ENCODE measurements at places on chromosomes 2 and 18.

DNA sequence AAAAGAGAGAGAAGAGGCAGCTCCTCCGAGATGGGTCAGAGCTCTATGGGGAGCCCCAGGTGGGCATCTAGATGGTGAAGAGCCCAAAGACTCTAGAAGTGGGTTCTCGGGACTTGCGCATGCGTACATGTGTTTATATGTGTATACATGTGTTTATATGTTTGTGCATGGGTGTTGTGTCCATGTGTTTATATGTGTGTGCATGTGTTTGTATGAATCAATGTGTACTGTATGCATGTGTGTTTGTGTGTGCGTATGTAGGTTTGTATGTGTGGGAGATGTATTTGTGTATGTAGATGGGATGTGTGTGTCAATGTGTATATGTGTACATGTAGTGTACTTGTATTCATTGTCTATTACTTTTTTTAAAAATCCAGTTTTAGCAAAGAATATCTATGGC, 25.6 kb downstream of the DNPEP start:
- DNase-seq = no peak

- DNase-seq = no peak
These were observed at the start of gene TSHZ1 for GRCh38 chr18:75210274-75211001. TSS of gene TSHZ1 (plus strand) at chr18:75210797. CDS start at chr18:75211877, 1,080 bp downstream.

GRCh38 chr18:78305789-78306188, 673.8 kb upstream of the SALL3 start:
- no peak for DNase-seq

DNA sequence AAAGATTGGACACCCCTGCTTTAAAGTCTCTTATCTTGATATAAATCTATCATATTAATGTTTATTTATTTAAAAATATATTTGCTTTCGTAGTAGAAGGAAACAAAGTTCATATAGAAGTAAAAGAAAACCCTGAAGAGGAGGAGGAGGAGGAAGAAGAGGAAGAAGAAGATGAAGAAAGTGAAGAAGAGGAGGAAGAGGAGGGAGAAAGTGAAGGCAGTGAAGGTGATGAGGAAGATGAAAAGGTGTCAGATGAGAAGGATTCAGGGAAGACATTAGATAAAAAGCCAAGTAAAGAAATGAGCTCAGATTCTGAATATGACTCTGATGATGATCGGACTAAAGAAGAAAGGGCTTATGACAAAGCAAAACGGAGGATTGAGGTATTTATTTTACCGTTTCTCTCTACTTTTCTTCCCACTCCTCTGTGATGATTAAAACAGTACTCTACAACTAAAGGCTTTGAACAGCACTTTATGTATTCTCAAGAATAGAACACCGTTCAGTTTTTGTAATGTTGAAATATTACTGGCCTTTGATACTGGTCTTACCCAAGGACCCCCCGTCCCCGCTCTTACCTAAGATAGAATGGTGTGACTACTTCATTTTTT, 39.2 kb downstream of the EIF5B start:
- no peak for DNase-seq

- no peak for DNase-seq
These were observed 5.1 kb downstream of the SERPINB2 start for GRCh38 chr18:63892566-63892965.

DNA sequence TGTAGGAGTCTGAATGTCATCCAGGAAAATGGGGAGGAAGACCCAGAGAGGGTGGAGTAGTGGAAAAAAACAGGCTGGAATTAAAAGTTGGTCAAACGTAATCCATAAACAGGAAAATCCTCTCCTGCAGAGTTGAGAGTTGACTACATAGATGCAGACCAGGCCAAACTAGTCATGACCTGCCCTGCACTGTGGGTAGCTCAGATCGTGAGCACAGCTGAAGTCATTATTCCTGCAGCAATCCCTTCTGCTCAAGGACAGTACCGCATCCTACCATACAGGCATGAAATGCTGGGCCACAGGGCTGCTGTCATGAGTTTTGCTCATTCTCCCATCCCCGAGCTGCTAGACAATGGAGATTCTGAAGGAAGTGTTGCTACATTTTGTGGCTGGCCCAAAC, 352.2 kb downstream of the EN1 start:
- DNase-seq = no peak

DNA sequence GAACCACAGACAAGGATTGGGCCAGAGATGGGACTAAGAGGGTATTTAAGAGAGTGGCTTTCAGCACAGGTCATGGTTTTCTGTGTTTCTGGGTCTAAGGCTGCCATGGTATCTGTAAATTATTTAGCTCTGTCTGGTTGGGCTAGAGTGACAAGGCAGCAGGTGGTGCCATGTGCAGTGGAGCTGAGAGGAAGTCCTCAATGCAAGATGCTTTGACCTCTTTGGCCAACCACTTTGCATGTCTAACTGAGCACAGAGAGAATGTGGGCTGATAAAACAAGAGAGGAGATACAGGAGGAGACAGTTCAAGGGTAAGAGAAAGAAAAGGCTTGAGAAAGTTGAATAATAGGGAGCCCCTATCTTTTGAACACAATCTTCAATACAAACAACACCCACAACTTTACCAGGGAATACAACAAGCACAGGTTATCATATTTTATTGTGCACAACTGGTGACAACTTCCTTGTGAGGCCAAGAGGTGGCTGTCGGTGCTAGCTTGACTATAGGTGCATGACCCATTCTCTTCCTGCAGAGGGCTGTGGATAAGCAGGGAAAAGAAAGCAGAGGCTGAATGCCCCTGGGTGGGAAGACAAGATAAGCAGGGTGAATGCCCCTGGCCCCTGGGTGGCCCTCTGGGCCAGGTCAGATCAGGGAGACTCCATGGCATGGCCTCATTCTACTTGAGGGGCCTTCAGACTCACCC, 12.3 kb downstream of the FLACC1 start:
- DNase-seq = no peak

DNA sequence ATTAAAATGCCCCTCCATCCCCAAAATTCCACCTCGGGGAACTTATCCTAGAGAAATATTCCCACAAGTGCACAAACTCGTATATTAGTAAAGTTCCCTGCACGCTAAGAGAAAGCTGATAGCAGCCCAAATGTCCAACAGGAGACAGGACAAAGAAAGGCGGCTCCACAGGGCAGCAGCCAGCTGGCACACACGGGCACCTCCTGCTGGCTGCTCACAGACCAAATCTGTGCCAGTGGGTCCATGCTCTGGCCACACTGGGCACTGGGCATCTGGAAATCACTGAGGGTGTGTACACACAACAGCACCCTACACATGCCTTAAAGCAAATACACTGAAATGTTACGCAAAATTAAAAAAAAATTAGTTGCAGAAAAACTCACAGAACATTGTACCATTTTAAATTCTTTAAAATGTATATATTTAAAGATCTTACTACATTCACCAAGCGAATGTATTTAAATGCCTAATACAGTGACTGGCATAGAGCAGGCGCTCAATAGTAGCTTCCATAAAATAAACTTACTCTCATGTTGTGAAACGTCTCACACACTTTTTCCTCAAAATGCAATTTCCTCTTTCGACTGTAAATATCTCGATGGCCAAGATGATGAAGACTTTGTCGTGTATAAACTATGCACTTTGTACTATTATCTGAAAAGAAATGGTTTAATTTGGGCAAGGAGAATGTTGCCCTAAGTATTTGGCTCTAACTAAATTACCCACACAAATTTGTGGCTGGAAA, 19.4 kb downstream of the ZNF516 start:
- no peak for DNase-seq

GRCh38 chr2:43114210-43114609, 112.2 kb downstream of the ZFP36L2 start:
- no peak for DNase-seq

DNA sequence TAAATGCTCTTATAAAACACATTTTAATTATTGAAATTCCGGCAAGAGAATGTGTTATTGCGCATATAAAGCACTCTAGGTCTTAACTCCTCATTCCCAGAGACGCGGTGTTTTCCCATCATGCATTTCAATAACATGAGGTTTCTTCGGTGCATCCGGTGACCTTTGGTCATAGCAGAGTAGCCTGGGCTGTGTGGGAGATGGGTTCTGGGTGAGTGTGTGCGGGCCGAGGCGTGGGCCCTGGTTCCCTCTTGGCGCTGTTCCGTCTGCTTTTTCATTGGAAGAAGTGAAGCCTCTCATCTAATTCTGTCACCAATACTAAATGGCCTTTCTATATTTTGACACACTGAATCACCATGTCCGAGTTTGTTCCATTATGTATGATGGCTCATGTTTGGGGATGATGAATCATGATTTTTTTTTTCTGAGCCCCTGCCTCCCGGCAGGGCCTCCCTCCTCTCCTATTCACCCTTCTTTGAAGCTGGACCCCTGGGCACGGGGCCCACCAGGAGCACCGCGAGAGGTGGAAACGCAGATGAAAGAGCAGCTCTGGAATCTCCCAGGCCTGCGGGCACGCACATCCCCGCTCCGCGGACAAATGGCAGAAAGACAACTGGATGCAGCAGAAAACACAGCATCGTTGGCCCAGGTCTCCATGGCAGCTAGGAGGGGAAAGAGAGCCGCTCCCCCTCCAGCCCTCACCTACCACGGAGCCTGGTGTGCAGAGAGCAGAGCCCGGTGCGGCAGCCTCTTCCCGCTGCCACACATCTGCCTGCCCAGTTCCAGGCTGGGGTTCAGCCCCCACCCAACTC, 85.8 kb upstream of the HPCAL1 start:
- no peak for DNase-seq

DNA sequence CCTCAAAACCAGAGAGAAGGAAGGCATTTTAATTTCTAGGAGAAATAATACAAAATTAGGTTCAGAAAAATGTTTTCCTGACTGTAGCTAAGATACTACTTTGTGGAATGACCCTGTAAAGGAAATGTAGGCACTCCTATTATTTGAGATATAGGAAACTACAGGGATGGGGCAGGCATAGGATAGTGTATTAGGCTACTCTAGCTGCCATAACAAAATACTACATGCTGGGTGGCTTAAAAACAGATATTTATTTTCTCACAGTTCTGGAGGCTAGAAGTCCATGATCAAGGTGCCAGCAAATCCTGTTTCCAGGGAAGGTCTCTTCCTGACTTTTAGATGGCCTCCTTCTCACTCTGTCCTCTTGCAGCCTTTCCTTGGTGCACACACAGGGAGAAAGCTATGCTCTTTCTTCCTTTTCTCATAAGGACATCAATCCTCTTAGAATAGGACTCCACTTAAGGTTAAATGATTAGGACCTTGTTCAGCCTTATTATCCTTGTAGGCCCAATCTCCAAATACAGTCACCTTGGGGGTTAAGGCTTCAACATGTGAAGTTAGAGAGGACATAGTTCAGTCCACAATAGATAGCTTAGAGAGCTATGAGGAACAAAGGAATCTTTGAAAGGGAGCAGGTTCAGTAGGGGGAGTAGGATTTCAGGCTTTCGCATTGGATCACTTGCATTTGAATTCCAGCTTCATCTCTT, 14.0 kb upstream of the CAVIN2 start:
- DNase-seq = no peak

DNA sequence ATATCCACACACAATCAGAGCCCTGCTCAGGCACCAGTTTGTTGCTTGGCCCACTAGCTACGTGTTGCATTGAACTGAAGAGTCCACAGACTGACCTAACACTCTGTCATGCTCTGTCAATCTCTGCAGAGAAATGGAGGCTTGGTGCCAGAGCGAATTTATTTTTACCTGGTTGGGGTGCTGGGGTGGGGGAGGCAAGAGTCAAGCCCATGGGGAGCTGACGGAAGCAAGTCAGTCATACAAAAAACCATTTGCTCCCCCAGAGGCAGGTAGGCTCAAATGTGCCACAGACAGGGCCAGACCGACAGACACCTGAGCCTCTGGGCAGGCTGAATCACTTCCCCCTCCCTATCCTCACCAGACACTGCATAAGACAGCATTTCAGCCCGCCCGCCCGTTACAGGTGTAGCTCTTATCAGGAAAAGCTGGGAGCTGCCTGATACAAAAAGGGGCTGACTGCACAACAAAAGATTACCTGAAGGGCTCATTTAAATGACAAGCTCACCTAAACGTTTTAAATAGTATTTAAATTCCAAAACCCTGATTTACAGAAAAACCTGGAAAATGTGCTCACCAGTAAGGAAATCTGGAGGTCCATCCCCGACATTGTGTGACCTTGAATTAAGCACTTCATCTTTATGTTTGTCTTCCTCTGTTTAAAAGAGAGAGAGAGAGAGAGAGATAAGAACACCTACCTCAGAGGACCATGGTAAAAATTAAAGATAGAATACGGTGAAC, 2.1 kb upstream of the PCBP1 start:
- no peak for DNase-seq

GRCh38 chr2:30351949-30352348, 95.1 kb upstream of the LCLAT1 start:
- DNase-seq = no peak

- DNase-seq = no peak
These were observed 362.6 kb upstream of the SPRED2 start for GRCh38 chr2:65794994-65795393.

- DNase-seq = no peak
These were observed 423.6 kb upstream of the CHST9 start for GRCh38 chr18:27608742-27609141.

- DNase-seq = no peak
These were observed 24.6 kb downstream of the ANO7 start for GRCh38 chr2:241213041-241213440.

DNA sequence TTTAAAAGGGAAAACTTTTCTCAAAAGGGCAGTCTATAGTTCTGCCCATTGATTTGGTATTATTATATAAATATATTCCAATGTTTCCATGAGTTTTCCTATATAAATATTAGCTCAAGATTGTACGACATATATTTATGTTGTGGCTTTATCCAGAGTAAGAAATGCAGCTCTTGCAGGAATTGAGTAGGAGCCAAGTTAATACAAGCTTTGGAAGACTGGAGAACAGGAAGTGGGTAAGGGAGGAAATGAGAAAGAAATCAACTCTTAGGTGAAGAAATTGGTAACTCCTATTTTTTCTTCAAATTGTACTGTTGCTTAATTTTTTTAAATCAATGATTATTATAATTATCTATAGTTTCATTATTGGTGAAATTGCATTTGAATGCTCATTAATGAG, 105.4 kb upstream of the FAM117B start:
- no peak for DNase-seq
